ENCODE measurements at places on chromosomes 6 and 20. TPM values are rescaled to one million over a fixed set of nuclear protein-coding genes. Genes with fewer than 3 reads are reported as not detected.

Gene SOBP
- total RNA-seq, result not detected

Gene AVP
- total RNA-seq, result not detected

Gene BIRC7
- total RNA-seq, result not detected

Gene CCN5
- not detected for total RNA-seq

Gene TAGAP
- 269 TPM for total RNA-seq

Gene SMIM29
- 29.2 TPM for total RNA-seq

Gene DEF6
- total RNA-seq, result 193 TPM

Gene OR2H1
- not detected for total RNA-seq

Gene TRIM31
- not detected for total RNA-seq

Gene RIPOR2
- total RNA-seq, result 296 TPM

Gene AGPAT4
- 19.2 TPM for total RNA-seq

Gene CST2
- total RNA-seq, result not detected

Gene AKAP12
- total RNA-seq, result 0.20 TPM

Gene SLC4A11
- 0.37 TPM for total RNA-seq

Gene GGT7
- total RNA-seq, result 20.2 TPM

Gene CCM2L
- total RNA-seq, result not detected

Gene TMC2
- not detected for total RNA-seq

Gene NFATC2
- 51.0 TPM for total RNA-seq

Gene CLPSL1
- not detected for total RNA-seq

Data from T-helper 17 cell (primary cell).